Kidney tubule cell (primary cell): ENCODE measurements at places on chromosomes 2 and 18.

DNA sequence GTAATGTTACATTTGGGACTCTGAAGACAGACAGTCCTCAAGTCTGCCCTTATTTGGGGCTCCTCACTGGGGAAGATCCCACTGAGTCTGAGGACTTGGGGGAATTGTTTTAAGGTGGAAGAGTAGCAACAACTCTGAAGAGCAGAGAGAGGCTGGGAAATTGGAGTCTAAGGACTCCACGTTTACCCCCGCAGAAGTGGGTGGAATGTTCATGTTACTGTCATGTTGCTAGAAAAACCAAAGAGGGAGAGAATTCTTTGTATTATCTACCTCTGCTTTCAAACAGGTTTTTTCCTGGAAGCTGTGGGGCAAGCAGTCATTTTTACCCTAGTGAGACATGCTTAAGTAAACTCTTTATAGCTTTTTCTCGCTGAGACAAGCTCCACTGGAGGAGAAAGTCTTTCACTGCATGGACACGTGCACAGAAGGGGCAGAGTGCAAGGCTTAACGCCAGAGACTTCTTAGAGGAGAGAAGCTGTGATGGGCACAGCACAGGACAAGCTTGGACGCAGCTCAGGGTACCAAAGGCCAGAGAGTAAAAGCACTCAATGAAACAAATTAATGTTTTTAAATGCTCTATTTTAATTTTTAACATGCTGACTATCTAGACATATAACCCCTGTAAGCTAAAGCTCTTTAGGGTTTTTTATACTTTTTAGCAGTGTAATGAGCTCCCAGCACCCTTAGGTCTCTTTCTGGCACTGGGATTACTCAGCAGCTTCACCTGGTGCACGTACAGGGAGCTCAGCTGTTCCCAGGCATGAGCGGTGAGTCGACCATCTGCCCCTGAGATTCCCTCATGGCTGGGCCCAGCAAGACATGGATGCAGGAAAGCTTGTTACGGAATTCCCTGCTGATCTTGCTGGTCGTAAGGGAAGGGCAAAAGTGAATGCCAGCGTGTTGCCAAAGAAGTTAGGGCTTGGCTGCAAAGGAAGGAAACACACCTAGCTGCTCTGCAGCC is 54.5 kb upstream of the BIN1 start:
- peak; percentile 60 for DNase-seq

DNA sequence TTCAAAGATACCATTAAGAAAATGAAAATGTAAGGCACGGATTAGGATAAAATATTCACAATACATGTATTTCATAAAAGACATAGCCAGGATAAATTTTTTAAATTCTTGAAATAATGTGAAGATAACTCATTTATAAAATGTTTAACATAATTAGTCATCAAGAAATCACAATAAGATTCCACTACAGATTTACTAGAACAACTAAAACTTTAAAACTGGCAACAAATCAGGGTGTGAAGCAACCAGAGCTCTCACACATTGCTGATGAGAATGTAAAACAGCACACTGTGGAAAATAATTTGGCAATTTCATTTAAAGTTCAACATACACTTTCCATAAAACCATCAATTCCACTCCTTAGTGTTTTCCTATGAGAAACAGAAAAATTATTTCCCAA is 89.6 kb upstream of the UBE2E3 start:
- no peak for DNase-seq

DNA sequence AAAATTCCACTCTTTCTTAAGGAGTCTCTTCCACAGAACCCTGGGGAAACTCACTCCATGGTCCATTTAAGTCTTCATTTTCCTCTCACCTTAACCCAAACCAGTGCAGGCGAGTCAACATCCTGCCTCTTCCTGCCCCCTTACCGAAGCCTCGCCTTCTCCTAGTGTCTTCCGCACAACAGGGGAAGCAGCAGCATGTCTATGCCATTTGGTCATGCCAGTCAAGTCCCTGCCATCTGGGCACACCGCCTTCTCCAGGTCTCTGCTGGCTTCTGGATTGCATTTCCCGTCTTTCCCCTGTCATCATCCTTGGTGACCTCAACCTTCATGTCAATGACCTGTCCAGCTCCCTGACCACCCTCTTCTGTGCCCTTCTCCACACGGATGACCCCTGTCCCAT is 77.3 kb upstream of the FZD7 start:
- no peak for DNase-seq

DNA sequence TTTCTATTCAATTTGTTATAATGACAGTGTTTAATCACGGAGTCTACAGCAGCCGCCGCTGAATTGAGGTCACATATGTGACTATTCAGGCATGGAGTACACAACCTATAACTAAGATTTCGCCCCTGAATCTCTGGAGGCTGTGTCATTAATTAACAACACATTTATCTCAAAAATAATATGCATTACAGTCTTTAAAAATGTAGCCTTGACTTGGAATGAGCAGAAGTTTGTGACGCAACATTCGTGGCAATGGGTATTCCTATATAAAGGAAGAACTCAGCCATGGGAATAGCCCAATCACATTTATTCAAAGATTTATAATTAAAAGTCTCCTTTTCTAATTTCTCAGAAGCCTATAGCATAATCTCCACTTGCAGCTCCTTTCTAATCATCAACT is 60.6 kb upstream of the LYPD1 start:
- no peak for DNase-seq

GRCh38 chr2:231883468-231883881 is 42.7 kb downstream of the NPPC start:
- DNase-seq: no peak
